ENCODE measurements at places on chromosomes 1 and 21. TPM values are rescaled to one million over a fixed set of nuclear protein-coding genes. Genes with fewer than 3 reads are reported as not detected.

The FCRL6 gene
- not detected for total RNA-seq

The KCNJ9 gene
- not detected for total RNA-seq

The IL24 gene
- total RNA-seq, result not detected

The SLAMF8 gene
- total RNA-seq, result 0.75 TPM

The TMEM50A gene
- total RNA-seq, result 46.9 TPM

The OR2G6 gene
- not detected for total RNA-seq

The TMPRSS15 gene
- not detected for total RNA-seq

The DISC1 gene
- total RNA-seq, result 5.8 TPM

The TMEM183A gene
- 32.3 TPM for total RNA-seq

The PRR9 gene
- total RNA-seq, result not detected

The AUNIP gene
- not detected for total RNA-seq

The LRRIQ3 gene
- 2.2 TPM for total RNA-seq

The NTNG1 gene
- total RNA-seq, result not detected

DNA sequence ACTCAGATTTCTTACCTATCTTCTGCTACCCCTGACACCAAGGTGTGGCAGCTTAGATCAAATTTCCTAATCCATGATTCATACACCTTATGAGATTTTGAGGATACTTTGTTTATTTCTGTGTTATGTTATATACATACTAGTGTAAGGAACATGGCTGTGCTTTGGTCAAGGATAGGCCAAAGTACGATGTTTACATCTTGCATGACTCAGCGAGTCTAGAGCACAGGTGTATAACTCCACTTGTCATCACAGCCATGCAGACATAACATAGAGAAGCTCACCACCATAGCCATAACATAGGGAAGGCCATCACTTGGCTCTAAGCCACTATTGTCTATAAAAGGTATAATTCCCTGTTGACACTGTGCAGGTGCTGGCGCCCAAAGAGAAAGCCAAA is 61.2 kb downstream of the GBP6 start:
- no peak for DNase-seq

DNA sequence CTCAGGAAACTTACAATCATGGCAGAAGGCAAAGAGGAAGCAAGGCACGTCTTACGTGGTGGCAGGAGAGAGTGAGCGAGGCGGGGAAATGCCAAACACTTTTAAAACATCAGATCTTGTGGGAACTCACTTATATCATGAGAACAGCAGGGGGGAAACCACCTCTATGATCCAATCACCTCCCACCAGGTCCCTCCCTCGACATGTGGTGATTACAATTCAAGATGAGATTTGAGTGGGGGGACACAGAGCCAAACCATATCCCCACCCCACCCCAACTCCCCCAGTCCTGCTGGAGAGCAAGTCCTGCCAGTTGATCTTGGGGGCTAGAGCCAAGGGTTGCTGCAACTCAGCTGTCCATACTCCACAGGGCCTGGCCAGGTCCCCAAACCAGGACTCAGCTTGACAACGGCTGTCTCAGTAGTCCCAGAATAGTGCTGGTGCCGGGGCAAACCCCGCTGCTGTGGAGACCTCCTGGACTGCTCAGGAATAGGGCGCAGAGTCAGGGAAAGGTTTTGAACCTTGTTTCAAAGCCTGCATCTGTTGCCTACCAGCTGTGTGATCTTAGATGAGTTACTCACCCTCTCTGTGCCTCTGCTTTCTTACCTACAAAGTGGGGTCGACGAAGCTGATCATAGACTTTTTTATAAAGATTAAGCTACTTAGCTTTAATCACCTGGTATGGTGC is 79.5 kb downstream of the STUM start:
- DNase-seq, result no peak

GRCh38 chr21:37082375-37082774 is 9.3 kb downstream of the TTC3 start:
- DNase-seq, result peak; percentile 5

DNA sequence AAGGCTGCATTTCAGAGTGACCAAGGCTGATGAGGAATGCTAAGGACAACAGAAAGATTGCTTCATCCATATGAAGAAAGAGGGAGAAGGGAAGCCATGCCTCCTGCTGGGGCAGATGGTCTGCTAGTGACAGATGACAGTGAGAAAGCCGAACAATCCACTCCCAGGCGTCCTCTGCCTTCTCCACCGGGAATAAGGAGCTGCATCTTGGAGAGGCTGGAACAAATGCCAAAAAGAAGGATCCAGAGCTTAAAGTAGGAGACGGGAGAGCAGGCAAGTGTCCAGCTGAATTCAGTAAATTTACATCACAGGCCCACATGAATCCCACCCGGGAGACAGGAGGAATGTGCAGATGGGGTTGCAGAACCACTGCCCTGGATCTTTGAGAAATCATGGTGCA is 33.4 kb downstream of the DDX20 start:
- no peak for DNase-seq

- no peak for DNase-seq
Observed at GRCh38 chr1:62343911-62344310, 24.7 kb upstream of the KANK4 start.

GRCh38 chr1:167790117-167790516 is 68.3 kb downstream of the MPZL1 start:
- DNase-seq, result no peak

DNA sequence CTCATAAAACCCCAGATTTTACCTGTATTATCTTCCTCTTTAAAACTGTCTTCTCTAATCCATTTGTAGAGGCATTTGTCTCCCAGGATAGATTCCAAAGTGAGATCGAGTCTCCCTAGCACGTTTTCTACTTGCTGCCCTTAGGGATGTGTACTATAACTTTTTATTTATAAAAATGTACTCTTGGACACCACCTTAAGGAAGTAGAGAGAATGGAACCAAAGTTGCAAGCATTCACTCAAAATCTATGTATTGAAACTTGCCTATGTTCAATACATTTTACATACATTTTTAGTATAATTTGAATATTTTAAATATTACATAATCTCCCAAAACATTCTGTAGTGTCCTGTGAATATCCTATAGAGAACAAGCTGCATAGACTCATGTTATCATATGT is 842 bp upstream of the SPRR2A start:
- no peak for DNase-seq

DNA sequence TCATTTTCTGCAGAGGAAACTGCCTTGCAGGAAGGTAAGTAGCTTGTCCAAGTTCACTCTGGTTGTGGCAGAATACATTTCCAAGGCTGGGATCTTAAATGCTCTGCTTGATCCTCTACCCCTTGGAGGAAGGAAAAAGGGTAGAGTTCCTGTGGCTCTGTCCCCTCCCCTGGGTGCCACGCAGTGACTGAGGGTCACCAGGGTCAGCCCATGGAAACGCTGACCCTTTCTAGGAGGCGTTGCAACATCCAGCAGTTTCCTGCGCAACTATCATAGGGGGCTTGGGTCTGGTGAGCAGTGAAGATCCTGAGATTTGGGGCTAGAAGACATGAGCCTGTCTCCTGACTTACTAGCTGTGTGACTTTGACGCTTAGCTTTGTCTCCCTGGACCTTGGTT is 29.4 kb upstream of the EPS8L3 start:
- DNase-seq, result peak; percentile 2

- DNase-seq, result no peak
Observed at GRCh38 chr1:191888996-191889622, 269.2 kb upstream of the RGS18 start.

GRCh38 chr1:160374306-160375110 is 7.6 kb downstream of the NHLH1 start:
- no peak for DNase-seq

- DNase-seq, result no peak
Observed at GRCh38 chr1:214524824-214525223, 26.6 kb downstream of the PTPN14 start.

- no peak for DNase-seq
Observed at GRCh38 chr1:55286856-55287602, 71.9 kb upstream of the USP24 start.

DNA sequence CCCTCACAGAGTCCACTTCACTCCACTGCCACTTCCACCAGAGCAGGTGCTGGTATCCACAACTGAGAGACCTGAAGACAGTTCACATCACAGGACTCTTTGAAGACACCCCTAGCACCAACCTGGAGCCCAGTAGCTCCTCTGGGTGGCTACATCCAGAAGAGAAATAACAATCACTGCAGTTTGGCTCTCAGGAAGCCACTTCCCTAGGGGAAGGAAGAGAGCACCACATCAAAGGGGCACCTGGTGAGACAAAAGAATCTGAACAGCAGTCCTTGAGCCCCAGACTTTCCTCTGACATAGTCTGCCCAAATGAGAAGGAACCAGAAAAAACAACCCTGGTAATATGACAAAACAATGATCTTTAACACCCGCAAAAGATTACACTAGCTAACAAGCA is 113.2 kb downstream of the TENT5C start:
- no peak for DNase-seq

- DNase-seq, result no peak
Observed at GRCh38 chr21:18153063-18153462, 91.6 kb upstream of the CHODL start.

- DNase-seq, result no peak
Observed at GRCh38 chr1:51946300-51946699, 44.2 kb downstream of the RAB3B start.

GRCh38 chr1:226044514-226045101 is 17.9 kb upstream of the H3-3A start:
- no peak for DNase-seq

DNA sequence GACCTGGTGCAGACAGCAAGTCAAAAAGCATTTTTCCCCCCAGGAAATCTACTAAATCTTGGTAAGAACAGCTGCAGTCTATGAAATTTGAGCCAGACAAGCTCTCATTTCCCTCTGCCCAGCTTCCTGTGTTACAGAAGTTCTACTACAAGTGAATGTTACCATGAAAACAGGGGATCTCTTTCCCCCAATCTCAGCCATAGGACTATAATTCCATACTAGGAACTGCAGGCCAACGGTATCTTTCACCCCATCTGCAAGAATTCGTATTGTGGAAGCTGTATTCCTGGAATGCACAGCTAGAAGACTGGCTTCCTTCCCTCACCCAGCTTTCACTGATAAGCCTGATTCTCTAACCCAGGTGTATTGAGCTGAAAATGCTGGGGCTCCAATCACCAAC is 1655.4 kb downstream of the BRINP3 start:
- DNase-seq, result no peak

- DNase-seq, result no peak
Observed at GRCh38 chr1:90706437-90707362, 10.4 kb downstream of the BARHL2 start.

- DNase-seq, result no peak
Observed at GRCh38 chr21:17139696-17140095, 373.1 kb upstream of the CXADR start.

DNA sequence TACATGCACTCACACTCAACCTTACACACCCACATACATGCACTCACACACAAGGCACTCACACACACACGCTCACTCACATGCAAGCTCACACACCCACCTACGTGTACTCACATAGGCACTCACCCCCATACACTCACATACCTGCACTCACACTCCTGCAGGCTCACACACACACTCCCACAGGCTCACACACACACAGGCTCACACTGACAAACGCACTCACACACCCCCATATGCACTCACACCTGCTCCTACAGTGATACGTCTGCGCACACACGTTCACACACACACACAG is 19.1 kb upstream of the TMEM52 start:
- DNase-seq, result no peak

DNA sequence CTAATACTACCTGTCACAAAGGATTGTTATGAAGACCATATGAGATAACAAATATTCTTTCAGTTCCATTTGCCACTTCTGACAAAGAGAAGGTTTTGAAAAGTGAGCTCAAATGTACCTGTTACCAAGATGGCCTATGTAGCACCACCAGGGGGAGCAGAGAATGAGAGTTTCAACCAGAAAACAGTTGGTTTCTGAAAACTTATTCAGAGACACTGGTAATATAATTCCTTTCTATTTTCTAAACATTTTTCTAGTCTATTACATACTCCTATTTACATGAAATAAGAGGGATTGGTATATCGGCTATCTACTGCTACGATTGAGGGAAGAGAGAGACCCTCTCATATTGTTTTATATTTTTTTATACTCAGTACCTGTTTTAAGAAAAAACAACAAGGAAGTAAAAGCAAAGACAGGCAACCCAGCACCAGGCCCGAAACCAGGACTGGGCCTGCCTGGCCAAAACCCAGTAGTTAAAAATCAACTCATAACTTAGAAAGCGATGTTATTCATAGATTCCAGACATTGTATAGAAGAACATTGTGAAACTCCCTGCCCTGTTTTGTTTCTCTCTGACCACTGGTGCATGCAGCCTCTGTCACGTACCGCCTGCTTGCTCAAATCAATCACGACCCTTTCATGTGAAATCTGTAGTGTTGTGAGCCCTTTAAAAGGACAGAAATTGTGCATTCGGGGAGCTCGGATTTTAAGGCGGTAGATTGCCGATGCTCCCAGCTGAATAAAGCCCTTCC is 48.3 kb downstream of the IL23R start:
- DNase-seq, result no peak

DNA sequence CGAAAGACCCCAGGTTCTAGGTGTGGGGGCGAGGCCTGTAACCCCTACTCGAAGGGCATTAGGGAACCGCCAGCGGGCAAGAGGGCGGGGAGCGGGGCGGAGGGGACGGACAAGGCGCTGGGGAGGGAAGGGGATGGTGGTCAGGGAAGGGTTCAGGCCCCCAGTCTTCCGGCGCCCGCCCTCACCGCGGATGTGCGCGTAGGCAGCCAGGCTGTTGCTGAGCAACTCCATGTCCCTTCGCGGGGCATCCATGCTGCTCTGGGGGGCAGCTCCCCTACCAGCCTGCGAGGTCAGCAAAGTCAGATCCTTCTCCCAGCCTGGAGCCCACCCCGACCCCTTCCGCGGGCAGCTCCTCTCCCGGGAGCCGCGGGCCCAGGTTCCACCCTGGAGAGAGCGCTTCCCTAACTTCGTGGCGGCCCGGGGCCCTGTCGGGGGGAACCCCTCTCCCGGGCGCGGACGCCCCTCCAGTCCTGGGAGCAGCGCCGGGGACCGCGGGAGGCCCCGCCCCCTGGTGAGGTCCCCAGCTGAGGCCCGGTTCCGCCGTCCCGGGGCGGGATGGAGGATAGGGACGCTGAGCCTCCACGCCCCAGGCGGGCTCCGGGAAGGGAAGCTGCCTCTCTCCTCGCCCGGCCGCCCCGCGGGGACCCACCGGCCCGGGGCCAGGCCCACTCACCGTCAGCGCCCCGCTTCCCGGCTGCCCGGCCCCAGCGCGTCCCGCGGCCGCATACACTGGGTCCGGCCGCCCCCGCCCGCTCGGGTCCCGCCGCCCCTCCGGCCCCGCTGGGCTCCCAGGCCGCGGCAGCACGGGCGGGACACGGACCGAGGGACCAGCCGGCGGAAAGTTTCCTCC is 434 bp downstream of the EVA1B start:
- DNase-seq, result no peak

DNA sequence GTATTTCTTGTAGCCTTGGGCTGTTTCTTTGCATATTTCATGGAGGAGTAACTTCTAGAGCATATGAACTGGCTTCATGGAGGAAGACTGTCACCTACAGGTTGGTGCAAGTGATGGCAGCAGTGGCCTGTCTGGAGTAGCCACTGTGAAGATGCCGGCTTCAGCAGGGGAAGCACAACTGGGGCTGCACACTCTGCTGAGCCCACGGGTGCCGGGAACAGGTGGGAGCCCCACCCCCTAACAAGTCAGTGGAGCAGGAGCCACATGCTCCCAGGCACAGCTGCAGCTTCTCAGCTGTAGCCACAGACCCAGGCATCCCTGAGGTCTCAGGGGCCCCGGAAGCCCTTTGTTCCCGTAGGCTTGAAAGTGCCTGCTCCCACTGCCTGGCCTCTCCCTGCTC is 43.2 kb upstream of the C1orf185 start:
- DNase-seq, result no peak
